ENCODE measurements at places on chromosomes 1 and 21. TPM values are rescaled to one million over a fixed set of nuclear protein-coding genes. Genes with fewer than 3 reads are reported as not detected.

GNG12 gene
- 49.8 TPM for total RNA-seq

DNA sequence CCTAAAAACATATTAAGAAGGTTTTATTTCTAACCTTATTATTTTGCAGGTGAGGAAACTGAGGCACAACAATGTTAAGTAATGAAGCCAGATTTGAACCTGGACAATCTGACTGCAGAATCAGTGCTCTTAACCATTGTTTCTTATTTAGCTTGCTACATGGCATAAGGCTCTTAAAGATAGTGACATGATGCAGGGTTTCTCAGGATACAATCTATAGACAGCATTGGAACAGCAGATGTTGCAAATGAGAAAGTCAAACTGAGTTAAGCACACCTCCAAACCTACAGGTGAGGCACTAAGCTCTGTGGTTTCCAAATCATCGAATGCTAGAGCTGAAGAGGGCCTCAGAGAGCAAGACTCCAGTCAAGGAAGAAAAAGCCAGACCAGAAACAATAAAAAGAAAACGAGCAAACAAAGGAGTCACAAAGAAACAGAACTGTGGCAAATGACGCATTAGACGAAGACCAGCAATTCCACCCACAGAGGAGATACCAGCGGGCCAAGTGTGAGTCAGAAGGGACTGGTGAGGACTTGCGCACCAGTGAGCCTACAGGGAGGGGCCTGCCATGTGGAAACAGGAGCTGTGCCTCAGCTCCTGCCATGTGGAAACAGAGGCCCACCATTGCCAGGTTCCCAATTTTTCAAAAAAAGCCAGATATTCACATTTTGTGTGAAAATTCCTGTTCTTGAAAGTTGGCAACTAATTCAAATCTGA lies 14.4 kb downstream of the CD58 start:
- DNase-seq, result peak; percentile 77

DNA sequence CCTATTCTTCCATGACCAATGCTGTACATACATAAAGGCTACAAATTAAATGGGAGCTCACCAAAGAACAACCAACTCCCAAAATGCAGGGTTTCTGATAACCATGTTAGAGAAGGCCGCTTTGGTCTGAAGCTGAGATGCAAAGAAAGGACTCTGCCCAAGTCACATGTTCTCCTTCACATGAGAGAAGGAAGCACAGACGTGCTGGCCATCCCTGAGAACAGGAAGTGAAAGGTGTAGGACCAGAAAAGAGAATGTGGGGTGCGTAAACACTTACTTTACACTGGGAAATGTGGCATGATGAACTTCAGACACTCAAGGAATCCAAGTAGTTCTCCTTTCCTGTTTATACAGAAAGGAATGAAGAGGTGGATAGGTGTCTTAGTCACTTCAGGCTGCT lies 31.7 kb upstream of the TADA1 start:
- DNase-seq, result no peak

GRCh38 chr21:34227386-34227852 lies 136.4 kb upstream of the KCNE2 start:
- no peak for DNase-seq

All from upper lobe of left lung (tissue), 6 donors.